ENCODE measurements at places on chromosomes 2 and 18.

DNA sequence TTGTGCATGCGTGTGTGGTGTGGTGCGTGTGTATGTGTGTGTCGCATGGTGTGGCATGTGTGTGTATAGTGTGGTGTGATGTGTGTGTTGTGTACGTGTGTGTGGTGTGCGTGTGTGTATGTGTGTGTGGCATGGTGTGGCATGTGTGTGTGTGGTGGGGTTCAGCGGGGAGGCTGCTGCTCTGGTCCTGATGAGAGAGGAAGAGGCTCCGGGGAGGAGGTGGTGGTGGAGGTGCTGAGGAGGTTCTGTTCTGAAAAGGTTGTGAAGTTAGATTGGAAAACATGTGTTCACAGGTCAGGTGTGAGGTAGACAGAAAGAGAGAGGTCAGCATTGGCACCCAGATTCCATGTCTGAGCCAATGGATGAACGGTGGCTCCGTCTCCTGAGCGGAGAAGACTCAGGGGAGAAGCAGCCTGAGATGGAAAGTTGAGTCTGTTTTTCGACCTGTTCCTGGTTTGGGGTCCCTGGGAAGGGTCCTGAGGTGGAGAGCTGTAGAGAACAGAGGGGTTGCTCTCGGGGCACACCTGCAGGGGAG, 67.2 kb upstream of the HDAC4 start:
- no peaks in the 10 kb centered on the region for H3K27me3 ChIP-seq
- no peak overlapping the region for H3K4me3 ChIP-seq
- no peak overlapping the region for H3K27ac ChIP-seq
- no peak for DNase-seq
- H3K4me1 ChIP-seq: peaks cover 10% of the 10 kb centered on the region

GRCh38 chr2:133063775-133064174, 393.8 kb upstream of the LYPD1 start:
- H3K27me3 ChIP-seq: no peaks in the 10 kb centered on the region
- H3K4me3 ChIP-seq: no peak overlapping the region
- H3K36me3 ChIP-seq: no peaks in the 10 kb centered on the region

DNA sequence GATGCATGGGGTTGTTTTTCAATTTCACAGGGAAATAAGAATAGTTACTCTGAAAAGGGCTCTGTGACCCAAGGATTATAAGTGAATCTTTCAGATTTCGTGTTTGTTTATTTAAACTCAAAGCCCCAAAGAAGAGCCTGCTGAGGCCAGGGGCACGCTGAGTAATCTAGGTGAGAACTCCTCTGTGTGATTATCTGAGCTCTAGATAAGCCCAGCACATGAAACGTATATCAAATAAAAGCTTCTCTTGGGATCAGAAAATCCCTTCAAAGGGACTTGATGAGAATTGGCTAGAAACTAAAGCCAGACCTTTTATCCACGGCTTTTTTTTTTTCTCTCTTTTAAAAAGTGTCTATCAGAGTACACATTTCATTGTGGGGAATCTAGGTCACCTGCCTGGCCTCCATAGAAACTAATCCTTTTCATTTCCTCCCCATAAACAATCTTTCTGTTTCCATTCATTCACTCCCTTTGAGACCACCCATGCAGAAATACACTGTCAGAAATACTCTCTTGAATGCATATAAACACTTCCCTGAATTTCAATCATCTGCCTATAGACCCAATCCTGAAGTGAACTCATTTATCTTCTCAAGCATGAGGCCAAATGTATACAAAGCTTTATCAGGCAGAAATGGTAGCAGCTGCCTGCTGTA, 137.4 kb downstream of the RIT2 start:
- no peaks in the 10 kb centered on the region for H3K36me3 ChIP-seq
- no peaks in the 10 kb centered on the region for H3K27me3 ChIP-seq
- no peak overlapping the region for H3K4me3 ChIP-seq
- H3K4me1 ChIP-seq: peaks cover 18% of the 10 kb centered on the region
- DNase-seq: peak; percentile 43

GRCh38 chr2:226644399-226644865, 155.2 kb downstream of the IRS1 start:
- H3K27me3 ChIP-seq: no peaks in the 10 kb centered on the region
- H3K27ac ChIP-seq: no peak overlapping the region
- peaks cover 3% of the 10 kb centered on the region for H3K4me1 ChIP-seq
- H3K36me3 ChIP-seq: no peaks in the 10 kb centered on the region

DNA sequence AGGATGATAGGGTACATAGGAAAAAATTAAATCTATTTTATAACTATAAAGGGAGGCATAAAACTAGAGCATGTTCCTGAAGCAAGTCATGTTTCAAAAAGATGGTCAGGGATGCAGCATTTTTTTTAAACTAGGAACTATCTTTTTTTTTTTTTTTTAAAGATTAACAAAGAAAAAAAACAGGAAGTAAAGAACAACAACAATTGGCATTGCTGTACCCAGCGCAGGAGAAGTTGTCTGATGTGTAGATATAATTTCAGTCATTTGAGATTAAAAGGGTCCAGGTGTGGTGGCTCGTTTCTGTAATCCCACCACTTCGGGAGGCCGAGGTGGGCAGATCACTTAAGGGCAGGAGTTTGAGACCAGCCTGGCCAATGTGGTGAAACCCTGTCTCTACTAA, 41.5 kb downstream of the PMAIP1 start:
- no peak for DNase-seq
- no peak overlapping the region for H3K4me3 ChIP-seq
- H3K27me3 ChIP-seq: no peaks in the 10 kb centered on the region
- no peaks in the 10 kb centered on the region for H3K36me3 ChIP-seq
- H3K4me1 ChIP-seq: no peaks in the 10 kb centered on the region
- H3K27ac ChIP-seq: no peak overlapping the region

- no peaks in the 10 kb centered on the region for H3K4me1 ChIP-seq
- DNase-seq: no peak
- H3K4me3 ChIP-seq: no peak overlapping the region
- no peaks in the 10 kb centered on the region for H3K27me3 ChIP-seq
- H3K36me3 ChIP-seq: no peaks in the 10 kb centered on the region
Measured at GRCh38 chr2:2577407-2577831, 246.3 kb upstream of the MYT1L start.

GRCh38 chr2:131493199-131493968, 1.2 kb upstream of the MZT2A start:
- DNase-seq: no peak
- H3K4me3 ChIP-seq: peak overlapping the region; percentile 87
- H3K27ac ChIP-seq: peak overlapping the region; percentile 80

DNA sequence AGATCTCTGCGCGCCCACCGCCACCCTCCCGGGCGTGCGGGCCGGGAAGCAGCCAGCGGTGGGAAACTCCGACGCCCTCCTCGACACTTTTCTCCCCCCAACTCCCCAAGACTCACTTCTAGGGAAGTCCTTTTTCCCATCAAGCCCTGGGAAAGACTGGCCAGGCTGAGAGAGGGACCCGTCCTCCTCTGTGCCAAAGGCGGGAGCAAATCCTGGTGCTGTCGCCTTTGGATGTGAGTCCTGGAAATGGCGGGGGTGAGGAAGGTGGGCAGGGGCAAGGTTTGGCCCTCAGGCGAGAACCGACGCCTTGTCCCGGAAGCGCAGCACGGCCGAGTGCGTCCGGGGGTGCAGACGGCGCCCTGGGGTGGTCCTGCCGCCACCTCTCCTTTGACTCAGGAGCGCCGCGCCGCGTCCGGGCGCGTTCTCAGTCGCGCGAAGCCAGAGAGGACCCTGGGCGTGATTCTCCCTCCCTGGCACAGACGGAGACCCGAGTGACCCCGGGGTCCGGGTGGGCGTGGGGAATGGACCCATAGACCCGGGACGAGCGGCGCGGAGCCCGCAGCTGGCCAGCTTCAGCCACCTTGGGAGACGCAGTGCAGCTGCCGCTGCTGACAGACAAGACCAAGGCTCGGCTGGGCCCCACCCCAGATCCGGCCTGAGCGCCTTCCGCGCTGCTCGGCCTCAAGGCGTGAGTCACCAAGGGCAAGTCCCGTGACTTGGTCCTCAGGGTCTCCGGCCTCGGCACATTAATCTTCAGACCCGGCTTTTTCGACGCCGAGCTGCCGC, 3.5 kb upstream of the LBX2 start:
- peaks cover 82% of the 10 kb centered on the region for H3K27me3 ChIP-seq
- no peak overlapping the region for H3K27ac ChIP-seq
- peak; percentile 54 for DNase-seq
- H3K4me3 ChIP-seq: peak overlapping the region; percentile 46
- no peaks in the 10 kb centered on the region for H3K36me3 ChIP-seq

DNA sequence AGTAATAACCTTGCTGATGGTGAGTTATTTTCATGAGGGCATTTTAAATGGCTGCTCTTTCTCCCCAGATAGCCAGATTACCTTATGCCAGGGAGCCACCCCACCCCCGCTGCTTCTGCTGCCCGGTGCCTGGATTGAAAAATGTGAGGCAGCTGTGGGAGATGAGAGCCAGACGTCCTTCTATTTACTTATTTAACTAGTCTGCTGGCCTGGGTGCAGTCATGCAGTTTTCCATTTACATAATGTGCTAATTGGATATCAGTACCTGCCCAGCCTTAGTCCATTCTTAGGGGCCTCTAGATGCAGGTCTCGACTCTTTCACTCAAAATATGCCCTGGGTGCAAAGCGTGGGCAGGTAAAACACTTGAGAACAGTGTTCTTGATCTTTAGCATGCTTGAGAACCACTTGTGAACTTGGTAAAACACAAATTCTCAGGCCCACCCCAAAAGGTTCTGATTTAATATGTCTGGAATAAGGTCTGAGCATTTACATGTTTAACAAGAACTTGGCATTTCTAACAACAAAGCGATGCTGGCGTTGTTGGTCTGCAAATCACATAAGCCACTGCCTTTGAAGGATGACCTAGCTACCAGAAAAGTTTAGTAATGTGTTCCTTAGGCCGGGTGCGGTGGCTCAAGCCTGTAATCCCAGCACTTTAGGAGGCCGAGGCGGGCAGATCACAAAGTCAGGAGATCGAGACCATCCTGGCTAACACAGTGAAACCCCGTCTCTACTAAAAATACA, 154.3 kb downstream of the NRP2 start:
- no peaks in the 10 kb centered on the region for H3K36me3 ChIP-seq
- H3K4me3 ChIP-seq: no peak overlapping the region
- no peak for DNase-seq
- H3K27me3 ChIP-seq: no peaks in the 10 kb centered on the region

DNA sequence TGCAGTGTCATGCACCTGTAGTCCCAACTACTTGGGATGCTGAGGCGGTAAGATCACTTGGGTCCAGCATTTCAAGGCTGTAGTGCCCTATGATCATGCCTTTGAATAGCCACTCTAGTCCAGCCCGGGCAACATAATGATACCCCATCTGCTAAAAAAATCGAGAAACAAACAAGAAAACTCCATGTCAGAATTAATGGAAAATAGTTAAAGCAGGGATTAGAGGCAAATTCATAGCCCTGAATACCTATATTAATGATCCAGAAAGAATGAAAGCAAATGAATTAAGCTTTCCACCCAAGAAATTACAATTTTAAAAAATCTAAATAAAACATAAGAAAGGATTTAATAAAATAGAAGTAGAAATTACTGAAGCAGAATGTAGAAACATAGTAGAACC, 143.0 kb downstream of the MYO3B start:
- no peaks in the 10 kb centered on the region for H3K27me3 ChIP-seq
- DNase-seq: no peak
- H3K4me1 ChIP-seq: peaks cover 6% of the 10 kb centered on the region
- H3K27ac ChIP-seq: no peak overlapping the region

DNA sequence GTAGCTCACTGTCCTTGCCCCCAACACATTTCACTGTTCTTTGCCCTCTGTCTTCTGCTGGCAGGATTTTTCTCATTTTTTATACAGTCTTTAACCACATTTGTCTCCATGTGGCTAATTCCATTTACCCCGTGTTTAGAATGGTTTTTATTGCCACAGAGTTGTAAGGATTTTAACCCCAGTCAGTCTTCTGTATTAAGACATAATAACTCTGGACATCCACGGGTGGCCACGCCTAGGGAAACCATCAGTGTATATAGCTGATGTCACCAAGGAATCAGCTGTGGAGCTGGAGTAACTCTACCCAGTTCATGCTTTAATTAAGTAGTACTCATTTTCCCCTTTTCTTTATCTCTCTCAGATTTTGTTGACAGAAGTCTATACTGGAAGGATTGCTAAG, 139.8 kb downstream of the MAP4K4 start:
- no peak overlapping the region for H3K27ac ChIP-seq
- H3K4me3 ChIP-seq: no peak overlapping the region
- H3K36me3 ChIP-seq: peaks cover 17% of the 10 kb centered on the region
- no peaks in the 10 kb centered on the region for H3K4me1 ChIP-seq
- no peak for DNase-seq
- no peaks in the 10 kb centered on the region for H3K27me3 ChIP-seq

Data from neural progenitor cell (in vitro differentiated cells).